Lung (tissue), 17 donors: ENCODE measurements at places on chromosomes 4 and X. TPM values are rescaled to one million over a fixed set of nuclear protein-coding genes. Genes with fewer than 3 reads are reported as not detected.

SHROOM4 gene
- 63.3 TPM for total RNA-seq

NXF3 gene
- total RNA-seq = 3.5 TPM

CT45A10 gene
- total RNA-seq = not detected

- no peaks in the 10 kb centered on the region for H3K36me3 ChIP-seq
- no peak overlapping the region for H3K4me3 ChIP-seq
- H3K4me1 ChIP-seq = no peaks in the 10 kb centered on the region
- H3K27ac ChIP-seq = no peak overlapping the region
Measured at GRCh38 chrX:9456250-9457074, 8.4 kb upstream of the TBL1X start.

GRCh38 chrX:16171039-16171438 lies 3.8 kb downstream of the MAGEB17 start:
- no peak for DNase-seq
- peaks cover 15% of the 10 kb centered on the region for H3K27me3 ChIP-seq
- H3K4me3 ChIP-seq = no peak overlapping the region
- H3K27ac ChIP-seq = no peak overlapping the region

- H3K36me3 ChIP-seq = no peaks in the 10 kb centered on the region
- no peak for DNase-seq
Measured at GRCh38 chr4:80619070-80619674, 283.6 kb downstream of the CFAP299 start.

DNA sequence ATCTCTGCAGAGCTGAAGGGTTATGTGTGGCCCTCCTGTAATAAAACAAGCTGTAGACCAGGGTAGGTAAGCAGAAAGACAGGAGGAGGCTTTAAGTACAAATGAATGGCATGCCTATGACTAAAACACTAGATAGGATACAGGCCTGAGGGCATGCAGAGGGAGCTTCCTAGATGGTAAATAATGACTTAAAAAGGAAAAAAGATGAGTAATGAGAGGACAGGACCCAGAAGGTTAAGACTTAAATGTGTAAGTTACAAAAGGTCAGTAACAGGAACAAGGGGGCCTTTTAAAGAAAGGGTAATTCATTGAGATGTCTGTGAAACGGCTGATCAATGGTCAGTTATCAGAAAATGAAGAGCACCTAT lies 194.8 kb downstream of the SOWAHB start:
- DNase-seq = no peak
- H3K27me3 ChIP-seq = no peaks in the 10 kb centered on the region
- H3K27ac ChIP-seq = no peak overlapping the region
- H3K4me1 ChIP-seq = peaks cover 12% of the 10 kb centered on the region

- no peaks in the 10 kb centered on the region for H3K27me3 ChIP-seq
- no peak for DNase-seq
- no peak overlapping the region for H3K27ac ChIP-seq
- H3K4me3 ChIP-seq = no peak overlapping the region
Measured at GRCh38 chr4:140854168-140854567, 98.0 kb upstream of the TBC1D9 start.

GRCh38 chr4:81060587-81061343 lies 30.3 kb downstream of the BMP3 start:
- no peak for DNase-seq
- H3K4me3 ChIP-seq = no peak overlapping the region
- H3K36me3 ChIP-seq = no peaks in the 10 kb centered on the region

GRCh38 chrX:17192106-17192505 lies 182.9 kb upstream of the NHS start:
- no peaks in the 10 kb centered on the region for H3K27me3 ChIP-seq
- no peaks in the 10 kb centered on the region for H3K4me1 ChIP-seq
- no peak overlapping the region for H3K4me3 ChIP-seq

DNA sequence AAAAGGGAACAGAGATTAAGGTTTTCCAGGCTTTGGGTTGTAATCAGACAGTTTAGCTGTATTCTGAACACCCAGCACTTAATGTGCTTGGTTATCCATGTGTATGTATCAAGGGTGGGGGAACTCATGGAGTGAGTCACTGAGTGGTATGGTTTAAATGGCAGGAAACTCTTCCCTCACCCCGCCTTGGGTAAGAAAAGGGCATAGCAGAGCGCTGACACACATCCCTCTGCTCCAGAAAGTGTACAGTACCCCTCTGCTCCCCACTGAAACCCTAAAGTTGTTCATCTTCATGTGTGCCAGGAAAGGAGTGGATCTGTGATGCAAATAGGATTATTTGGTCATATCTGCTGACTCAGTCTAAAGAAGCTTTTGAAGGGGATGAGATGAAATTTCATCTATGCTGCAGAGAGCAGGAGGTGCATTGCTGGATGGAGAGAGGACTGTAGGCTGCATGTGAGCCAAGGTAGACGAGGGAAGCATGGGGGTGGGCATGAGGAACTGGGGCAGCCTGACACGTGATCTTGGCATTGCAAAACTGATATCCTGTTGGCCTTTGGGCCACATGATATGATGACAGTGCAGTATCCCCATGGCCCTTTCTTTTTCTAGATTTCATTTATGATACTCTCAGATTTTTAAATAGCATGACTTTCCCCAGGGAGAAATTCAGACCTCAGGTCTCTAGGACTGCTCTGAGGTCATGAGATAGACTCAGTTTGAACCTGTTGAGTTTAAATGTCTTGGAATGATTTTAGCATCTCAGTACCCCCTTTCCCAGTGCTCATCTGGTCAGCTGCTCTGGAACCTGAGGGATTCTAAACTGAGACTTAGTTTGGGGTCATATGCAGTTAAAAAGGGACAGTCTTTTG lies 84.8 kb downstream of the TMEM164 start:
- no peaks in the 10 kb centered on the region for H3K4me1 ChIP-seq
- H3K36me3 ChIP-seq = no peaks in the 10 kb centered on the region
- no peaks in the 10 kb centered on the region for H3K27me3 ChIP-seq
- H3K27ac ChIP-seq = peak overlapping the region; percentile 89
- DNase-seq = no peak
- no peak overlapping the region for H3K4me3 ChIP-seq

DNA sequence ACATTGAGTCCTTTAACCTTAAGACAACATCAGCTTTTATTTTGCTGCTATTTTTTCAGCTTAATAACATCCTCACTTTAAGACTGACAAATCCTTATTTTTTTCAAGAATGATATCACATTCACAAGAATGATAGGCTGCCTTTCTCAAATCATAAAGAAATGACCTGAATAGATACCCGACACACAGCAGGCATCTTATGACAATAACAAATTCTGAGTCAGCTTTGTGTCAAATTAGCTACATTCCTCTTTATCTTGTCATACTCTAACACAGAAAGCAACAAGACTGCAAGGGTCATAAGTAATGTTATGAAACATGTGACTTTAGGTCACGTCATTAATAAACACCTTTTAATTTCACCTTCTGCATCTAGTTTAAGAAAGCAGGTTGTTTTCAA lies 2387.6 kb downstream of the PCDH7 start:
- no peak overlapping the region for H3K4me3 ChIP-seq
- H3K27me3 ChIP-seq = no peaks in the 10 kb centered on the region
- DNase-seq = no peak
- H3K4me1 ChIP-seq = no peaks in the 10 kb centered on the region
- H3K36me3 ChIP-seq = no peaks in the 10 kb centered on the region

- no peaks in the 10 kb centered on the region for H3K27me3 ChIP-seq
- no peak overlapping the region for H3K27ac ChIP-seq
- DNase-seq = no peak
- H3K36me3 ChIP-seq = no peaks in the 10 kb centered on the region
Measured at GRCh38 chr4:100258675-100259074, 68.4 kb upstream of the DDIT4L start.

GRCh38 chrX:74280759-74281158 lies 23.2 kb upstream of the ZCCHC13 start:
- no peak overlapping the region for H3K4me3 ChIP-seq
- DNase-seq = no peak
- peaks cover 11% of the 10 kb centered on the region for H3K36me3 ChIP-seq
- H3K27ac ChIP-seq = no peak overlapping the region

GRCh38 chr4:8182858-8183725 lies 16.0 kb upstream of the SH3TC1 start:
- H3K4me1 ChIP-seq = peaks cover 17% of the 10 kb centered on the region
- H3K36me3 ChIP-seq = no peaks in the 10 kb centered on the region
- peaks cover 2% of the 10 kb centered on the region for H3K27me3 ChIP-seq

GRCh38 chrX:110044346-110045249 lies 41.7 kb downstream of the TMEM164 start:
- H3K36me3 ChIP-seq = no peaks in the 10 kb centered on the region
- no peak overlapping the region for H3K4me3 ChIP-seq
- no peaks in the 10 kb centered on the region for H3K27me3 ChIP-seq
- no peaks in the 10 kb centered on the region for H3K4me1 ChIP-seq
- DNase-seq = no peak

DNA sequence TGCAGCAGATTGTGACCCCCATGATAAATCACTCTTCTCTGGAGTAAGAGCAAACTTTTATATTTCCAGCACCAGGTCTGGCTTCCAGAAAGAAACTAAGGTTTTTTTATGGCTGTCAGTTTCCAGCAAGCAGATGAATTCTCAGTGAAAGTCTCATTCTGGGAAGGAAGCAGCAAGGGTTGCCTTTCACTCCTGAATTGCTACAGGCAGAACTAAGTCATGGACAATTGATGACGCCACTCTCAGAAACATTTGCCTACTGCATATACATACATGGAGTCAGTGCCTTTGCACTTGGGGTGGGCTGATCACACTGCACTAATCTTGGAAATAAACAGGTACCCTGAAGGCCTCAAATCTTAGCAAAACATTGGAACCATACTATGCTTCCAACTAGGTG lies 80.0 kb downstream of the IL21 start:
- no peaks in the 10 kb centered on the region for H3K36me3 ChIP-seq
- no peak for DNase-seq
- H3K4me3 ChIP-seq = no peak overlapping the region
- H3K27me3 ChIP-seq = no peaks in the 10 kb centered on the region
- H3K27ac ChIP-seq = no peak overlapping the region
- no peaks in the 10 kb centered on the region for H3K4me1 ChIP-seq

DNA sequence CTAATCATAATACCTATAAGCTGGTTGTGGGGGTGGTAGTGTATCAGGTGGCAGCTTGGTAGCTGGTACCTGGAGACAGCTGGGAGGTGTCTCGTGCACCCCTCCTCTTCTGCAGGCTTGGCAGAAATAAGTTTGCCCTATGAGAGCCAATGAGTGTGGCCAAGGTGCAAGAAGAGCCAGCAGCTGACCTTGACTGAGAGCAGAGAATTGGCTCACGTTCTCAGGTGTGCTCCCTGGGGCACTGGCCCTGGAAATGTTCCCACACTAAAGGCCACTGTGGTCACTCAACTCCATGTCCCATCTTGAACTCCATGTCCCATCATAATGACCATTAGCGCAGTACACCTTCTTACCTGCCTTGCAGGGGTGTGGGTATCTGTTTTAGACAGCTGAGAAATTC lies 13.4 kb downstream of the TRMT44 start:
- H3K4me3 ChIP-seq = no peak overlapping the region
- DNase-seq = no peak
- no peak overlapping the region for H3K27ac ChIP-seq
- no peaks in the 10 kb centered on the region for H3K4me1 ChIP-seq
